ENCODE measurements at places on chromosomes 16 and 17.
A peak's percentile ranks its signal among the peaks of the same experiment; 100 is the strongest.

- H3K4me3 ChIP-seq = no peak overlapping the region
- no peaks in the 10 kb centered on the region for H3K36me3 ChIP-seq
- no peak overlapping the region for H3K27ac ChIP-seq
- H3K4me1 ChIP-seq = no peaks in the 10 kb centered on the region
- no peaks in the 10 kb centered on the region for H3K27me3 ChIP-seq
- DNase-seq = no peak
These were observed 9.0 kb downstream of the RHBDL3 start for GRCh38 chr17:32274643-32275042.

- no peak overlapping the region for H3K27ac ChIP-seq
- no peaks in the 10 kb centered on the region for H3K27me3 ChIP-seq
- no peak for DNase-seq
- H3K4me3 ChIP-seq = no peak overlapping the region
- H3K4me1 ChIP-seq = peaks cover 98% of the 10 kb centered on the region
- H3K36me3 ChIP-seq = peaks cover 19% of the 10 kb centered on the region
These were observed 14.0 kb downstream of the CCR7 start for GRCh38 chr17:40551091-40551878.

GRCh38 chr16:73124665-73125375 is 76.9 kb upstream of the ZFHX3 start:
- H3K4me3 ChIP-seq = no peak overlapping the region
- H3K27me3 ChIP-seq = no peaks in the 10 kb centered on the region
- no peaks in the 10 kb centered on the region for H3K36me3 ChIP-seq
- DNase-seq = no peak
- H3K4me1 ChIP-seq = no peaks in the 10 kb centered on the region

DNA sequence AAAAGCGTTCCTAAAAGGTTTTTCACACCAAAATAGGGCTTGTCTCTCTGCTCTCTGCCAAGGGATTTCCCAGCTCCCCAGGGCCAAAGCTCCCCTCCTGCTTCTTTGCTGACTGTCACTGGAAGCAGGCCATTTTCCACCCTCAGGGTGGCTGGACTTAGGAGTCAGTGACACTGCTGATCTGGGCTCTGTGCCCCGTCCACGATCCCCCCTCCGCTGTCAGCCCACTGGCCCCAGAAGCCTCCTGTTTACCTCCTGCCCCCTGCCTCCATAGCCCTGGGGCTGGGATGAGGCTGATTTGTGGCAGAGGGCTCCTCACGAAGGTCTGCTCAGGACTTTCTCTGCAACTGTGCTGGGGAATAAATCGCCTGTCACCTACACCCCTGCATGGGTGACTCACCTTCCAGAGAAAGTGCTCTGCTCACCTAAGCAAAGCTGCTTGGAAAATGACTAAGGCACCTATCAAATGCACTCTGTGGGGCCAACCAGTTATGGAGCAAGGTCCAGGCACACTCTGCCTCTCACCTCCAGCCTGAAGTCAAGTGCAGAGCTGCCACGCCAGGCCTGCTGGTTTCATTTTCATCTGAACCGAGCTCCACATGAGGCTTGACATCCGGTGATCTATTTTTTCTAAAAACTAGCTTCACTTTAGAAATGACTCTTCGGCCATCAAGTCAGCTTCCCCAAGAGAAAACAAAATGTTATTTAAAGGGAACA is 4.9 kb downstream of the MAP3K14 start:
- peak; percentile 64 for DNase-seq
- H3K4me1 ChIP-seq = peaks cover 86% of the 10 kb centered on the region
- H3K27ac ChIP-seq = peak overlapping the region; percentile 34
- H3K4me3 ChIP-seq = peak overlapping the region; percentile 45
- H3K36me3 ChIP-seq = no peaks in the 10 kb centered on the region

DNA sequence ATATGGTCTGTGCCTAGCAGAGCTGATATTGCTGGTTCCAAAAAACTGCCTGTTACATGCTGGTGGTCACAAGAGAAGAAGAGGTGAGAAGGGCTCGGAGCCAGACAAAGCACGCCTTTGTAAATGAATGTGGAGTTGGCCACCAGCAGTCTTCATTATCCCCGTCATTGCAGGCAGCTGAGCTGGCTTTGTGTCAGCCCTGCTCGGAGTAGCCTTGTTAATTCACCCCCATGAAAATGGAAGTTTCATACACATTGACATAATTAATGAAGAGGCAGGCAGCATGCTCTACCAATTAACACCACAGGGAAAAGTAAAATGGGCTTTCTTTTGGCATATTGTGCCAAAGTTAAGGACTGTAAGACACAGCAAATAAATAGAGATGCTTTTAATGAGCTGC is 113.7 kb upstream of the RBFOX1 start:
- no peaks in the 10 kb centered on the region for H3K4me1 ChIP-seq
- no peak overlapping the region for H3K27ac ChIP-seq
- DNase-seq = no peak
- no peaks in the 10 kb centered on the region for H3K36me3 ChIP-seq

DNA sequence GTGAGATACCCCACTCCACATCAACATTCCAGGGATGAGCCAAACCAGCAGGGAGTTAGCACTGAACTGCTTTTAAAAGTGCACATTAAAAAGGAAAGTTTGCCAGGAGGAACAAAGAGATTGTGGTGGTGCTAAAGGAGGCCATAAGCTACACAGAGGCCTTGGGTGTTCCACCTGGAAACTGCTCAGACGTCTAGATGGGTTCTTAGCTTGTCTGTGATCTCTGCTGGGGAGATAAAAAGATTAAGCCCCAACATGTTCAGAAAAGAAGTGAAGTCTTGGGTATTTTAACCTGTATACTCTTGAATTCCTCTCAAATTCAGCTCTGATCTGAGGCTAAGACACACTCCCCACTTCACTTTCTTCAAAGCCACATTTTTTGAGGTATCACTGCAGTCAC is 10.4 kb downstream of the HAS3 start:
- no peaks in the 10 kb centered on the region for H3K27me3 ChIP-seq
- no peak overlapping the region for H3K4me3 ChIP-seq
- no peak overlapping the region for H3K27ac ChIP-seq
- no peak for DNase-seq
- H3K36me3 ChIP-seq = peaks cover 43% of the 10 kb centered on the region

GRCh38 chr17:1616101-1616500 is 12.5 kb downstream of the SLC43A2 start:
- H3K27ac ChIP-seq = no peak overlapping the region
- no peak overlapping the region for H3K4me3 ChIP-seq
- H3K36me3 ChIP-seq = no peaks in the 10 kb centered on the region
- no peaks in the 10 kb centered on the region for H3K27me3 ChIP-seq

GRCh38 chr16:879986-880385 is 79.5 kb upstream of the GNG13 start:
- H3K36me3 ChIP-seq = no peaks in the 10 kb centered on the region
- H3K27ac ChIP-seq = no peak overlapping the region

DNA sequence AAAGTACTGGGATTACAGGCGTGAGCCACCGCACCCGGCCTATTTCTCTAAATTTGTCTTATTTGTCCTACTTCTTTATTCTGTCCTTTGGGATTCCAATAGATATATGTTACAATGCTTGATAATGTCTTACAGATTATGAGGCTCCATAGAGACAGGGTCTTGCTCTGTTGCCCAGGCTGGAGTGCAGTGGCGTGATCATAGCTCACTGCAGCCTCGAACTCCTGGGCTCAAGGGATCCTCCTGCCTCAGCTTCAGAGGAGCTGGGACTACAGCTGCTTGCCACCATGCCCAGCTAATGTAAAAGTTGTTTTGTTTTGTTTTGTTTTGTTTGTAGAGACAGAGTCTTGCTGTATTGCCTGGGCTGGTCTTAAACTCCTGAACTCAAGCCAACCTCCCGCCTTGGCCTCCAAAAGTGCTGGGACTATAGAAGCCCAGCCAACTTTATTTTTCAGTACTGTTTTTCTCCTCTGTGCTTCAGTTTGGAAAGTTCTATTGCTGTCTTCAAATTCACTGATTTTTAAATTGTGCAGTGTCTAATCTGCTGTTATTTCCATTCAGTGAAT is 10.3 kb downstream of the ANKRD13B start:
- H3K27ac ChIP-seq = no peak overlapping the region
- H3K4me3 ChIP-seq = no peak overlapping the region
- H3K4me1 ChIP-seq = no peaks in the 10 kb centered on the region
- no peaks in the 10 kb centered on the region for H3K36me3 ChIP-seq
- H3K27me3 ChIP-seq = no peaks in the 10 kb centered on the region

DNA sequence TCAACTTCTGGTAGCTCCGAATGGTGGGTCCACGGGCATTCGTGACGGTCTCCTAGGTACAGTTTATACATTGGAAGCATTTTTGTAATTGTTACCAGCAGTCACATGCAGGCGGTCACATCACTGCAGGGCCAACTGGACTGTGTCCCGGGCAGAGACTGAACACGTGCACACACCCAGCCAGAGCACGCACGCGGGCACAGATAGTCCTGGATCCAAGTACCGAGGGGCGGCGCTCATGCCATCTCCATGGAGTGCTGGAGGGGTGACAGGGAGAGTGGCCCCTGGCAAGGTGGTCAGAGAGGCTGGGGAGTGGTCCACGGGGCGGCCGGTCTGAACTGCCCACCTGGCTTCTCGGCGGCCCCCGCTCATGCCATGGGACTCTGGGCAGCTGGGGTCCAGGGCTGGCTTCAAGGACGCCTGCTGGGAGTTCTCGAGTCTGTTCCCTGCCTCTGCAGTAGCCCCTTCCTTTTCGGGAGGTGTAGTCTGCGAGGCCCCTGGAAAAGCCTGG is 34.2 kb downstream of the BAIAP2 start:
- no peaks in the 10 kb centered on the region for H3K27me3 ChIP-seq
- no peak for DNase-seq
- H3K36me3 ChIP-seq = no peaks in the 10 kb centered on the region
- H3K4me3 ChIP-seq = no peak overlapping the region

- H3K36me3 ChIP-seq = peaks cover 15% of the 10 kb centered on the region
- H3K4me3 ChIP-seq = no peak overlapping the region
- no peaks in the 10 kb centered on the region for H3K27me3 ChIP-seq
- H3K4me1 ChIP-seq = peaks cover 2% of the 10 kb centered on the region
- no peak overlapping the region for H3K27ac ChIP-seq
These were observed 10.2 kb downstream of the CRYBA1 start for GRCh38 chr17:29256735-29257466.

GRCh38 chr17:3002538-3003295 is 60.7 kb downstream of the OR1D5 start:
- H3K36me3 ChIP-seq = peaks cover 5% of the 10 kb centered on the region
- no peaks in the 10 kb centered on the region for H3K27me3 ChIP-seq
- no peak overlapping the region for H3K4me3 ChIP-seq
- H3K27ac ChIP-seq = no peak overlapping the region

GRCh38 chr17:27396941-27397340 is 59.3 kb upstream of the KSR1 start:
- DNase-seq = no peak
- H3K4me1 ChIP-seq = no peaks in the 10 kb centered on the region
- no peak overlapping the region for H3K27ac ChIP-seq

DNA sequence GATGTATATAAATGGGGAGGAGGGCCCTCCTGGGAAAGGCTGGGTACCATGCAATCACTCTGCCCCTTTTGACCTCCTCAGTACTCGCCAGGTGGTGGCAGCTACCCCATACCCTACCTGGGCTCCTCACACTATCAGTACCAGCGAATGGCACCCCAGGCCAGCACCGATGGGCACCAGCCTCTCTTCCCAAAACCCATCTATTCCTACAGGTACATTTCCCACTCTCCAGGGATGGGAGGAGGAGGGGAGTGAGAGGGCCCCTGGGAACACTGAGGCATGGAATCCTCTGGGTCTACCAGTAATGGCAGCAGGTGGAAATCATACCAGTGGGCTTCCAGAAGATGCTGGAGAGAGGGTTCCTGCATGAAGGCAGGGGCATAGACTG is 22.9 kb downstream of the FOXN1 start:
- H3K4me1 ChIP-seq = no peaks in the 10 kb centered on the region
- no peak overlapping the region for H3K4me3 ChIP-seq
- no peaks in the 10 kb centered on the region for H3K27me3 ChIP-seq
- DNase-seq = no peak

- no peaks in the 10 kb centered on the region for H3K36me3 ChIP-seq
- H3K4me3 ChIP-seq = no peak overlapping the region
- H3K27ac ChIP-seq = no peak overlapping the region
- no peak for DNase-seq
- no peaks in the 10 kb centered on the region for H3K4me1 ChIP-seq
These were observed 21.2 kb upstream of the LRRC37A start for GRCh38 chr17:46273541-46274236.

GRCh38 chr16:69935278-69935711 is 15.8 kb upstream of the CLEC18A start:
- no peaks in the 10 kb centered on the region for H3K27me3 ChIP-seq
- no peaks in the 10 kb centered on the region for H3K4me1 ChIP-seq
- DNase-seq = no peak
- no peak overlapping the region for H3K4me3 ChIP-seq
- H3K27ac ChIP-seq = no peak overlapping the region
